ENCODE measurements at places on chromosomes 2 and 18.
A peak's percentile ranks its signal among the peaks of the same experiment; 100 is the strongest.

GRCh38 chr2:100071335-100072043 is 70.9 kb downstream of the AFF3 start:
- no peak for DNase-seq

GRCh38 chr2:162085090-162085891 is 11.3 kb upstream of the DPP4 start:
- no peak for DNase-seq

DNA sequence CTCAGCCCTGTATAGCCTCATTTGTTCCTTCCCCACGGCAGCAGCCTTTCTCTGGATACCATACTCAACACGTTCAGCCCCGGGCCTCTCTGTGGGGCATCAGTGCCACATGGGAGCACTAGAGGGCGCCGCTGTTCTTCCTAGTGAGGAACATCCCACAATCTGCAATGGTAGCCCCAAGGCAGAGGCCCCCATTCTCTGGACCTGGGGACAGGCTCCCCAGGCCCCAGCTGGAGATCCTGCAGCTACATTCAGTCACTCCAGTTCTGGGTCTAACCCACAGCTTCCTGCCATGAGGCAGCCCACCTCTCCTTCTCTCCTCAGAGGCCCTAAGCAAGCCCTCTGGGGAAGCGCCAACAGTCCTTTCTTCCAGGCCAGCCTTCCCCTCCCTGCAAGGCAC is 14.2 kb upstream of the SFXN5 start:
- DNase-seq, result peak; percentile 7

DNA sequence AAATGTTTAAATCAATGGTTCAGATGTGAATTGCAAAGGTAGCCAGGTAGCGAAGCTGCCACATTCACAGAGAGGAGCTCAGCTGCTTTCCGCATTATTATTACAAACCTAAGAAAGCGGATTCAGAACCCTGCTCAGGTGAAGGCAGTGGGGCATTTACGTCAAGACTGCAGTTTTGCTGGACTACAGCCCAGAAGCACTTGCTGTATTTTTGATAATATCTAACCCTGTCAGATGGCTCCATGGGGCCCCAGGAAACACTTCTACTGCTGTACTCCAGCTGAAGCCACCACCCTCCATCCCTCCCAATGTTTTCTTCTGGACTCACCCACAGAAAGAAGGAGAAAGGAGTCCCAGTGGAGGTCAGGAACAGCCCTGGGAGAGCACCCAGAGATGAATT is 96.9 kb downstream of the TPO start:
- no peak for DNase-seq

- no peak for DNase-seq
Observed at GRCh38 chr18:12087471-12088025, 6.1 kb upstream of the ANKRD62 start.

DNA sequence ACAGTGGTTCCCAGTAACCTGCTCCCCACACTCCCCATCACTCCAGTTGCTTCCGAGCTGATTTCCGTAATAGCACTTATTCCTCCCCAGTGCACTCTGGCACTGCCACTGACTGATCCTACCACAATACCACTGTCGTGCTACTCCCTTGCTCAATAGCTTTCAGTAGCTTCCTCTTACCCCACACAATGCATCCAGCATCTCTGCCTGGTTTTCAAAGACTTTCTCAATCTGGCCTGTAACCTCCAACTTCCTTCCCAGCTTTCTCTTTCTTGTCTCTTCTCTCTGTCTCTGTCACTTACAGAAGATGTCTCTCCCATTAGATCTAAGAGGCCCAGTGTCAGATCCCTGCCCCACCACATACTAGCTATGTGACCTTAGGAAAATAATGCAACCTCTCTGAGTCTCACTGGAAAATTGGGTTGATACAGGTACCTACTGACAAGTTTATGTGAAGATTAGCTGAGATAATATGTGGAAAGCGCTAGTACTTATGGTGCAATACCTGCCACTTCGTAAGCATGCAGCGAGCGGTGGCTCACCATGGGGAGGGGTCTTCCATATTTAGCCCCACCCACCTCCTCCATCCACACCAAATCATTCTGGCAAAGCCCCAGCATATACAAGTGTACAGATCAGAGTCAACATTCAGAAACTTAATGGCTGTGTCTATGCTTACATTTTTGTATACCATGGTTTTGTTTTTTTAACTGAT is 36.7 kb downstream of the SFXN5 start:
- DNase-seq, result no peak
